ENCODE measurements at places on chromosomes 12 and 14. TPM values are rescaled to one million over a fixed set of nuclear protein-coding genes. Genes with fewer than 3 reads are reported as not detected.

The TMEM132C gene
- not detected for total RNA-seq

The ADAMTS20 gene
- not detected for total RNA-seq

The RAPGEF3 gene
- 0.61 TPM for total RNA-seq

The PLBD2 gene
- total RNA-seq = 28.4 TPM

The SYT10 gene
- not detected for total RNA-seq

The MIP gene
- not detected for total RNA-seq

The AQP6 gene
- not detected for total RNA-seq

The CLEC4C gene
- not detected for total RNA-seq

The PSMB5 gene
- 293 TPM for total RNA-seq

Data from A549 treated with AZD2906 at 1 μM for 4 hours (cell line).